ENCODE measurements at places on chromosomes 4 and X.

- no peak for DNase-seq
Measured at GRCh38 chrX:56817179-56817578, 88.1 kb downstream of the NBDY start.

GRCh38 chrX:132118358-132118757 lies 9.5 kb downstream of the FRMD7 start:
- no peak for DNase-seq

- DNase-seq: no peak
Measured at GRCh38 chr4:138266948-138267347, 24.8 kb upstream of the SLC7A11 start.

- DNase-seq: no peak
Measured at GRCh38 chr4:14679906-14680305, 322.4 kb upstream of the CPEB2 start.

- DNase-seq: no peak
Measured at GRCh38 chr4:34108391-34108790, 2135.9 kb downstream of the ARAP2 start.

- no peak for DNase-seq
Measured at GRCh38 chr4:54898656-54899340, 226.6 kb downstream of the KDR start.

- no peak for DNase-seq
Measured at GRCh38 chr4:145280541-145280940, 100.2 kb upstream of the OTUD4 start.

DNA sequence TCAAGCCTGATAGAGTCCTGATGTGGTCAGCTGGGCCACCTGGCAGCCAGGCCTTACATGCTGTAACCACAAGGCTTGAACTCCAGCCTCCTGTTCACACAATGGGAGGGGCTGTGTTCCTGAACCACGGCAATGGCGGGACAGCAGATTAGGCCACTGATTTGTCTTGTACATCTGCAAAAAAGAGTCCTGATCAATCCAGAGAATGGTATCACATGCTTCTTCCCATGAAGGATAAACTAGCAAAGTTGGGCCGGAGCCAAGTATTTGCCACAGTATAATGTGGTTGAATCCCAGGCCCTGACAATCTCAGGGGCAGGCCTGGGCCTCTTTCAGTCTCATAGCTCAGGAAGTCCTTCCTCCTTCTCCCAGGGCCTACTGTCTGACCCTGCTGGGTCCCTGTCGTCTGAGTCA lies 2182.5 kb upstream of the AGA start:
- DNase-seq: no peak

GRCh38 chrX:101040197-101040596 lies 11.7 kb downstream of the TRMT2B start:
- DNase-seq: no peak

DNA sequence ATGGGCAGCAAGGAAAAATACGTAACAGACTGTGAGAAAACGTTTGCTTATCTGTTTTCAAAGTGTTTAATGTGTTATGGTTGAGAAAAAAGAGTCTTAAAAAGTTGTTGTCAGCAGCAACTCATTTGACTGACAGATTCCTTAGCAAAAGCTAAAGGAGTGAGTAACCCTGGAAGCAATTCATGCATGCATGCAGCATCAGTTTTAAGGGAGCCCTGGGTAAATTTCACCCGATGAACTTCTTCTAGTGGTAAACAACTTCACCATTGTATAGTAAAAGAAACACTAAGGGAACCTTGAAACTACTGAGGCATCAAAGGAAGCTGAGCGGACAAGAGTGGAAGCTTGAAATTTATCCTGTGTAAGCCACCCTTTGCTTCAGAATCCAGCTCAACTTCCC lies 583.2 kb upstream of the INTU start:
- DNase-seq: no peak

GRCh38 chr4:127000110-127000509 lies 632.6 kb upstream of the INTU start:
- DNase-seq: no peak
